ENCODE measurements at places on chromosomes 11 and 22.

- no peak for DNase-seq
Observed at GRCh38 chr11:117875382-117876058, 938 bp downstream of the FXYD6 start.

DNA sequence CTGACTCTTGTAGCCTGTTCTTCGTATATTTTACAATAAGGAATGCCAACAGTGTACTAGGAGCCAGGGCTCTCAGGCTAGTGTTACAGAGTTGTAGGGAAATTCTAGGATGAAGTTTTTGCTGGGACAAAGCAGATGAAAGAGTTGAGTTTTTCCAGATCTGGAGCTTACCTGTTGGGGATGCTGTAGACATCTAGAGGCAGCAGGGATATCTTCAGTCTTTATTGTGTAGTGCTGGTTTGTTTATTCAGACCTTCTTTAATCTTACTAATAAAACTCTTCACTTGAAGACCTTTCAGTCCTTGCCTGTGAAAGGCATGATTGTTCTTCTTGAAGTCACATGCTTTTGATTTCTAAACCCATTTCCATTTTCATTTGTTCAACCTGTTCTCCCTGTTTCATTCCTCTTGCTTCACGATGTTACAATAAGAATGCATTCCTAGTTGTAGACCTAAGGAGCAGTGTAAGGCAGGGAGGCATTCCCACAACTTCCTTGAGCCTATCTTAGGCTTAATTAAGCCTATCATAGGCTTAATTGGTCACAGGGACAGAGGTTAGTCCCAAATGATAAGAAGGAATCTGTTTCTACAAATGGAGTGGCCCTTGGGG is 7.9 kb upstream of the SLC37A2 start:
- no peak for DNase-seq

GRCh38 chr11:58318532-58318931 is 40.3 kb downstream of the OR5B17 start:
- DNase-seq: no peak

GRCh38 chr22:45964372-45964771 is 12.6 kb downstream of the WNT7B start:
- DNase-seq: no peak

DNA sequence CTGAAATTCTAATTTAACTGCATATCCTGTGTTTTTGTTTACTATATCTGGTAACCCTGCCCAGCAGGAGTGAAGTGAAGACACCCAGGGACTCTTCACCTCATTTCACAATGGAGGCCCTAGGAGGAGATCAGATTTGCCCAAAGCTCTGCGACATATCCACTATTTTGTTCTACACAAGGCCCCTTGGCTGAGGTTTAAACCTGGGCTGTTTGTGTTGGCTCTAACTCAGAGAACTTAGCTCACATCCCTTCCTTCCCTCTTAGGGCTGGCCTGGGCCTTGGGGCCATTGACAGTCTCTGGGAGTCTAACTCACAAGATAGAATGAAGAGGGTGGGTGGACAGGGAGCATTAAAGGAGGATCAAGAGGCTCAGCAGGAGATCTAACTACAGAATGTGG is 8.2 kb upstream of the PLA2G3 start:
- DNase-seq: no peak

DNA sequence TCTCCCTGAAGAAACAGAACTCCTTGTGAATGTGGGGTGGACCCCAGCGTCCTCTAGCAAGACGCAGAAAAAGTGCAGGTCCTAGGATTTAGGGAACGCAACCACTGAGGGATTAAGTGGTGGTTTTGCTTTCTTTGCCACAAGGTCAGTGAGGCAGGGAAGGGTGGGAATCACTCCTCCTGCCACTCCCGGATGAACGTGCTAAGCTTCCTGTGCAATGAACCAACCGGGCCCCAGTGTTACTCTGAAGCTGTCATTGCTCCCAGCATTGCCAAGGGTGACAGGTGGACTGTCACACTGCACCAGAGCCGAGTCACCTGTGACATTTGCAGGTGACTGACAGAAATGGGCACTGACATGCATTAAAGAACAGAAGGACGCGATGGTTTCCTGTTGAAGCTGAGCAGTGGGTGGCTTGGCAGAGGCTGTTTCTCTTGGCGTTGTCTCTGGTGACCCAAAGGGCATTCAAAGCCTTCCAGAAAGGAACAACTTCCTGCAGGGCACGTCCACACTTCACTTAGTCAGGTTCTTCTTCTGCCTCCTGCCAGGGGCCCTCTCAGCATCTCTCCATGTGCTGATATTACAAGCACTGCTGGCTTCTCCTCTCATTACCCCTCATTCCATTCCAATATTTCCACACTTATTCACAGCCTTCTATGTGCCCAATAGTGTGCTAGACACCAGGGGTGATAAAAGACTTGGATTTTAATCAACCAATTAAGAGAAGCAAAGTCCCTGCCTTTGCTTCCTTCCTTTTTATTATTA is 9.7 kb downstream of the KIRREL3 start:
- DNase-seq: no peak

DNA sequence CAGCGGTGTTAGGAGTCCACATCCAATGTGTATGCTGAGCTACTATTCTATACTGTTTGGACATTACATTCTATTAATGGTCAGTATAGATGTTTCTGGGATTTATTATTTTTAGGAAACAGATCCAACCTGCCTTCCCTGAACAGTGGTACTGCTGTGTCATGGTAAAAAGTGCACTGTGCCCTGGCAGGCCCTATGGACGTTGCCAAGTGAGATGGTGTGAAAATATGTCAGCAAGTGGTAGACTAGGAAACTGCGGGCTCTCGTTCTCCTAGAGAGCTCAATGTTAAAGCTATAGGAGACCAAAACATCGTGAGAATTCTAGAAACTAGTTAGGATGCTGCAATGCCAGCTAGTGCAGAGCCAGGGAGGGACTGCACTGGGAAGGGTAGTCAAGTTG is 26.0 kb upstream of the CYP2D6 start:
- no peak for DNase-seq

DNA sequence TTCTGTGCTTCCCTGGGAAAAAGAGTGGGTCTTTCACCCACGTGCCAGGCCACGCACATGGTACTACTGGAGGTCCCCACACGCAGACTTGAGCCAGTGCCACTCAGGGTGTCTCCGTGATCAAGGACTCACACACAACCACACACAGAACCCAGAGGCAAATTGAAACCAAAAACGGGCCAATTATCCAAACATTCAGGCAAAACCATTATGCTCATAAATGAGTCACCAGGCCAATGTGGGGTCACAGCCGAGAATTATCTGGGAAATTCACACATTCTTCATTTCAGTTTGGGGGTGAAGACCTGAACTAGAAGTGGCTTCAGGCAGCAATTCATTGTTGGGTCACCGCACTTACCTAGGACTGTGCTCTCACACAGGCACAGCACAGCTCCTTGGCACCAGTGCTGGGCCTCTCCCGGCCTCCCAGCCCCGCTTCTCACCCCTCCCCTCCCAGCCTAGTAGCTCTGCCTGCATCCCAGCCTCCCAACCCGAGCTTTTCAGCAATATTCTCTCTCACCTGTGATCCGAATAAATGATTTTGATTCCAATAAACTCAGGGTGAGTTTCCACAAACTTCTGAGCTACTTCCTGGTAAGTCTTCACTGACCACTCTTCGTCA is 28.0 kb downstream of the ADA2 start:
- DNase-seq: no peak

DNA sequence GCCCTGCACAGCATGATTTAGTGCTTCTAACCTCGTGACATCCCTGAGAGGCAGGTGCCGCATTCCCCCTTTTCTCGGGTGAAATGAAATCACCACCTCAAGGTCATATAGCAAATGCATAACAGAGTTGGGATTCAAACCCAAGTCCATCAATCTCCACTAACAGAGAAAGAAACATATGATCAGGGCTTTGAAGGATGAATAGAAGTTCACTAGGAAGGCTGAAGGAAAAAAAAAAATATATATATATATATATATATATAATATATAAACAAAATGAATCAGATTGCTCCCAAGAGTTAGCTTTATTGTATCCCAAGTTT is 12.1 kb upstream of the ARHGEF17 start:
- no peak for DNase-seq

- DNase-seq: no peak
Observed at GRCh38 chr11:10459029-10459970, 4.2 kb downstream of the AMPD3 start.

DNA sequence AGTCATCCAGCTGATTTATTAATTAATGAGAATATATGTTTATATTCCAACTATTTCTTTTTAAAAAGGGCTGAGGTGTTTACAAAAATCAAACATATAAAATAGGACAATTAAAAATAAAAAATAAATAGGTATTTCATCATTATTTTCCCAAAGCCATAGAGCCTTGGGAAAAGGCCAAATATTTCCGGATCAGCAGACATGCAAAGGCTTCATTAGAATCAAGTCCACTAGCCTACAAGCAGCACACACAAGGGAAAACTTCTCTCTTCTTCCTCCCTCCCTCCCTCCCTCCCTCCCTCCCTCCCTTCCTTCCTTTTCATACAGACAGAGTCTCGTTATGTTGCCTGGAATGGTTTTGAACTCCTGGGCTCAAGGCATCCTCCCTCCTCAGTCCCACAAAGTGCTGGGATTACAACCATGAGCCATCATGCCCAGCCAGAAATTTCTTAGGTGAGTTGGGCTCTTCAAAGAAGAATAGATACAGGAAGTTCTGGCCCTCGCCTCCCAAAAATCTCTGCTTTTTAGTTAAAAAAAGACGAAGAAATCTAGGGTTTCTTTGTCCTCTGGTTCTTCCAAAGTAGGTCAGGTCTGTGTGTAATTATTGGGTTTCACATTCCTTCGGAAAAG is 121.2 kb downstream of the SIK3 start:
- DNase-seq: no peak

DNA sequence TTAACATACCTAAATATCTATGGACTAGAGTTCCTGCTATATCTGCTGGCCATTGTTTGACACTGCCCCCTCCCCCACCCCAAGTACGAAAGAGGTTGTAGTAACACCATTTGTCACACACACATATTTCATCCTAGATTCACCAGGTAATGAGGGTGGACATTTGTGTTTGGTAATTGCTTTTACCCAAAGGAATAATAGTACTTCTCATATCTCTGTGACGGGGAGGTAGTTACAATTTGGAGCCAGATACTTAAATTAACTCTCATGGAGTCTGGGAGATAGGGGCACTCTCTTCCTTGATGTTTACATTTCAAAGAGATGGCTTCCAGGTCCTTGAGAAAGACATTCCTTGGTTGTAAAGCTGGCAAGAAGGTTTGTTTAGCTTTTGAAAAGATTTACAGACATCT is 38.7 kb downstream of the REXO2 start:
- DNase-seq: no peak

GRCh38 chr11:64637334-64638017 is 46.5 kb downstream of the SLC22A12 start:
- no peak for DNase-seq

- peak; percentile 68 for DNase-seq
Observed at GRCh38 chr11:117002639-117003299, 95.5 kb downstream of the SIK3 start.

GRCh38 chr11:503179-503981 is 3.7 kb downstream of the RNH1 start:
- peak; percentile 96 for DNase-seq

- no peak for DNase-seq
Observed at GRCh38 chr11:79742176-79742575, 301.3 kb upstream of the TENM4 start.

- DNase-seq: no peak
Observed at GRCh38 chr22:19082793-19083192, 39.4 kb downstream of the DGCR2 start.

DNA sequence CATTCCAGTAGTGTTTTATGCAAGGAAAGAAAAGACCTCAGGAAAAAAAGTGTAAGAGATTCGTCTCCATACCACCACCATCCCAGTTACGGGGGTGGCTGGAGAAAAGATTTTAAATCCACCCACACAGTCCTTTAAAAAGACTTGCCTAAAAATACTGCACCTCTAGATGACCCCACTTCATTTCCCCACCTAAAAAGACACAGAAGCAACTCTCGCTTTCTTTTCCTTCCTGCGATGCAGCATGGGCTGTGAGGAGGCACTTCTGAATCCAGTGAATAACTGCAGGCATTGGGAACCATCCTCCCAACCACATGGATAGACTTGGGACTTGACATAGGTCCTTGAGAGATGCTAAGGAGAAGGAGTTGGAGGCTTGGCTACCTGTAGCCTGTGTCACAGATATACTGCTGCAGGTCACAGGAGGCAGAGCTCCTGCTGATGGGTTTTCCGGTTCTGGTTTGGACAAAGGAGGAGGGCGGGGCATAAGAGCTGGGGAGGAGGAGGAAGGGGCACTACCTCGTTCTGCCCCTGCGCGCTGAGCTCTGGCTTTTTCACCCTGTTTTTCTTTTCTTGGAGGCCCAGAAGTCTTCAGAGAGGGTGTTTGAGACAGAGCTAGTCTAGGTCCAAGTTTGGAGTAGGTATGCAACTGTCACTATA is 285.9 kb downstream of the NTM start:
- DNase-seq: no peak

DNA sequence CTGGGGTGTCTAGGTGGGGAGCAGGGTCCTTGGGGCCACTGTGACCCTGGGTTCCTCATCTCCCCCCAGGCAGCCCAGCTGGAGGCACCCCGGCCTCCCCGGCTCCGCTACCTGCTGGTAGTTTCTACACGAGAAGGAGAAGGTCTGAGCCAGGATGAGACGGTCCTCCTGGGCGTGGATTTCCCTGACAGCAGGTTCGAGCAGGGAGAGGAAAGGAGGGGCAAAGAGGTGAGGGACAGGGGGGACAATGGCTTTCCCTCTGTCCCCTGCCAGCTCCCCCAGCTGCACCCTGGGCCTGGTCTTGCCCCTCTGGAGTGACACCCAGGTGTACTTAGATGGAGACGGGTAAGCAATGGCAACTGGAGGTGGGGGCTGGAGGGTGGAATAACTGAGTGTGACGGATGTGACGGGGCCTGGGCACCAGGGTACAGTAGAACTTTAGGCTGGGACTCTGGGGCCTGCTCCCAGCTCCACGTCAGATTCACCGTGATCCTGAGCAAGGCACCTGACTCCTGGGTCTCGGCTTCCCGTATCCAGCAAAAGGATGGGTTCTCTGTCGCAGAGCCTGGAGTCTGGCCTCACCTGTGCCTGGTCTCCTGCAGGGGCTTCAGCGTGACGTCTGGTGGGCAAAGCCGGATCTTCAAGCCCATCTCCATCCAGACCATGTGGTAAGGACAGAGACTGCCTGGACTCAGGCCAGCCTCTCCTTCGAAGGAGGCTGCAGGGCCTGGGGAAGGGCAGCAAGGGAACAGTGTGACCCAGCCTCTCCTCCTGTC is 3.6 kb downstream of the SSH3 start:
- no peak for DNase-seq

DNA sequence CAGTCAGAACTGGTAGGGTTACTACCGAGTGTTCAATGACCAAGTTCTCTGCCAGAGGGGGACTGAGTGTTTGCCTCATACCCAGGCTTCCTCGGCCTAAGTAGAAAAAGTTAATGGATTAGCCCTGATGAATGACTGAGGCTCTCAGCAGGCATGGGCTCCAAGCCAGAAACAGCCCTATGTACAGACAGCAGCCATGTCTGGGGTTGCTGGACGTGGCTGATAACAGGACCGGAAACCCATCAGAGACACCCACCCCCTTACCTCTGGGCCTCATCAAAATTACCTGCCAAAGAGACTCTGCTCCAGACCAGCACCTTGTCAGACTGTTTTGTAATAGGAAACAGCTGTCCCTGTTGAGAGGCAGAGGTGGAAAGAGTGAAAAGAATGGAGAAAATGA is 351.4 kb downstream of the ETS1 start:
- DNase-seq: no peak

GRCh38 chr11:121553389-121553788 is 100.6 kb upstream of the SORL1-AS1 start:
- no peak for DNase-seq

Data from putamen (tissue), 1 donor.